NCI-H2107 (cell line): ENCODE measurements at places on chromosomes 12 and 14.
A peak's percentile ranks its signal among the peaks of the same experiment; 100 is the strongest.

GRCh38 chr14:105128059-105128458 lies 40.5 kb downstream of the JAG2 start:
- no peak for DNase-seq

- no peak for DNase-seq
These were observed 4.5 kb downstream of the AJUBA start for GRCh38 chr14:22977684-22978486.

- DNase-seq, result no peak
These were observed 29.1 kb downstream of the GABARAPL1 start for GRCh38 chr12:10241727-10242126.

DNA sequence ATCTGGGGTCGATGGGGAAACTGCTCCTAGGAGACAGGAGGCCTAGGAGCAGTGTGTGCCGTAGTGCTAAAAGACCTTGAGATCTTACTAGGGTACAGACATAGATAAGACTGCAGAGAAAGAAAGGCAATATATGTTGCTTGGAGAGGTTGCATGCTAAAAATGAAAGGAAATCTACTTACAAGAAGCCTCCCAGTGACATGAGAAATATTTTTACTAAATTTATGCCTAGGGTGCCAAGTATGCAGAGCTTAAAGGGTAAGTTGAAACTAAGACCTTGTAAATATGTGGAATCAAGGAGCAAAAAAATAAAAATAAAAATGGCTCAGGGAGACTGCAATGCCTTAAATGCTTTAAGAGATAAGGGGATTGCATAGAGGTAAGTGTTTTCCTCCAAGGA lies 74.8 kb downstream of the PDE6H start:
- no peak for DNase-seq

DNA sequence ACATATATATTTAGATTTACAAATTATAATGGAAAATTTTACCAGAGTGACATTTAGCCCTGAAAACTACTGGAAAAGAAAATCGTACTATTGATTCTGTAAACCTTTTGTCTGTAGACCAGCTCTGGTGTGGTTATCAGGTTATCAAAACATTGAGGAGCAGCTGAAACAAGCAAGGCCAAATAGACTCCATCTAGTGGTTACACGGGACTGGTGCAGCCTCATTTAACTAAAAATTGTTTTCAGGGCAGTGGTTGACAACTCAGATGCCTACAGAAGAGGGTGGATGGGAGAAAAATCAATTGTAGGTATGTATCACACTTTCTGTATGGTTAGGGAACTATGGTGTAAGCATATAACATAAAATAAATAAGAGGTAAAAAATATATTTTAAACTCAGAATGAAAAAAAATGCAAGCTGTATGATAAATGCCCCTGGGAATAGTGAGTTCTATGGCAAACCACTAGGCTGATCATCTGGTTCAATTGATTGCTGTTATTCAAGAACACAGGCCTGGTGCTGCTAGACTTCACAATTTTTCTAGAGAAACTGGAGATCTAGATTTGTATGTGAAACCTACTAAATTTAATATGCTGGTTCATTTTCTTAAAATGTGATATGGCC lies 51.2 kb downstream of the ACSS3 start:
- DNase-seq, result peak; percentile 53
